ENCODE measurements at places on chromosomes 5 and 9. TPM values are rescaled to one million over a fixed set of nuclear protein-coding genes. Genes with fewer than 3 reads are reported as not detected.

The CNTLN gene
- 4.4 TPM for total RNA-seq

The CCL27 gene
- total RNA-seq = not detected

The SUSD1 gene
- 22.7 TPM for total RNA-seq

The F2RL1 gene
- 1.6 TPM for total RNA-seq

The PIP5K1B gene
- 68.0 TPM for total RNA-seq

The GARNL3 gene
- 36.7 TPM for total RNA-seq

The MCTP1 gene
- 7.5 TPM for total RNA-seq

Data from heart left ventricle (tissue), 16 donors.